ENCODE measurements at places on chromosomes 6 and 20.

GRCh38 chr6:139262519-139263300, 29.1 kb downstream of the TXLNB start:
- ATAC-seq = no peak

DNA sequence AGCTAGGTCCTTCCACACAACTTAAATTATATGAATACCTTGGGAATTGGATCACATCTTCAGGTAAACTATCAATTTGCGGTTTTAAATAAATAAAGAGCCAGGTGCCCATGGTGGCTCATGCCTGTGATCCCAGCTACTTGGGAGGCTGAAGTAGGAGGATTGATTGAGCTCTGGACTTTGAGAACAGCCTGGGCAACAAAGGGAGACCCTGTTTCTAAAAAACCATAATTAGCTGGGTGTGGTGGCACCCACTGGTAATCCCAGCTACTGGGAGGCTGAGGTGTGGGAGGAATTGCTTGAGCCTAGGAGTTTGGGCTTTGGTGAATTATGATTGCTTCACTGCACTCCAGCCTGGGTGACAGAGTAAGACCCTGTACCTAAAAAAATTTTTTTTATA, 3.4 kb downstream of the GMNN start:
- ATAC-seq = no peak

GRCh38 chr6:82679232-82679631, 315.6 kb downstream of the TPBG start:
- no peak for ATAC-seq

GRCh38 chr6:12203001-12203400, 87.2 kb upstream of the EDN1 start:
- ATAC-seq = no peak

- no peak for ATAC-seq
Observed at GRCh38 chr6:163836876-163837690, 422.6 kb downstream of the QKI start.

DNA sequence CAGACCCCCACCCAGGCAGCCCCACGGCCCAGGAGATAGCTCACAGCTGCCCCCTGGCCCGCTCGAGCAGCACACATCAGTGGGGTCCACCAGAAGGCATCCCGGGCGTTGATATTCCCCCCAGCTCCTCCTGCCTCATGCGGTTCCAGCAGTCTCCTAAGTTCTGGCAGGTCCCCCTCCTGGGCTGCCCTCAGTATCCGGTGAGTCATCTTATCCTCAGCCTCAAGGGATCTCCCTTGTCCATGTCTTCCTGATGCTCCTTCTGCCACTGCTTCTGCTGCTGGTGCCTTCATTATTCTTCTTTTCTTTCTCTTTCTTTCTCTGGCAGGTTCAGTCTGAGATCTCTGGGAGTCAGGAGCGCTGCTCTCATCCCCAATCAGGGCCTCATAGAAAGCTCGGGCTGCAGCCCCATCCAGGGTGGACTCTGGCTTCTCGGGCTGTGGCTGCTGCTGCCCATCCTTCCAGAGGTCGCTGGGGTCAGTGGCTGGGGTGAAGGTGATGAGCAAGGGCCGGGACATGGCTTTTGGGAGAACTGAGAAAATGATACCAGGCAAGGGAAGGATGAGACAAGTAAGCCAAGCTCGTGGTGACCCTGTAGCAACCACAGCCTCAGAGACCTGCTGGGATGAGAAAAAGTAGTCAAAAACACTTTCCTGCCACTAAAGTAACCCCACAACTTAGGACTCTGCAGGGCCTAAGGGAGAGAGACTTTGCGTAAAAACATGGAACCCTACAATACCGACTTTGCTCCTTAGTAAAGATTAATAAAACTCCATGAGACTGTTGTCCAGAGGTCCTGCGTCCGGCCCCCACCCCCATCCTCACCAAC, 622 bp downstream of the GPANK1 start:
- ATAC-seq = peak; percentile 41

DNA sequence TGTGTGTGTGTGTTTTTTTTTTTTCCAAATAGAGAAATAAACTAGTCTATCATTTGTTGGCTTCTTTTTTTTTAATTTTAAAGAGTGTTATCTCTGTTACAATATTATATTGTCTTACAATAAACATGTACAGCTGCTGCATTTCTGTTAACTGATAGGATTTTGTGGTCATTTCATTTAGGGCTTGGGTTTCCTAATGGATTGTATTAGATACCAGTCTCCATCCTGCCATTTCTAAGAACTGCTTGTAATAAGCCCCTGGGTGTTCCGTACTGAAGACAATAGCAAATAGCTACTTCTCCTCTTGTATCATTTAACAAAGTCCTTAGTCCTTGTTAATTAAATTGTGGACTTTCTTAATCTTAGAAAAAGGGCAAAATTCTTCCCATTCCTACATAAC, 45.7 kb downstream of the SOBP start:
- no peak for ATAC-seq

GRCh38 chr20:4671015-4671414, 50.7 kb upstream of the PRND start:
- no peak for ATAC-seq

DNA sequence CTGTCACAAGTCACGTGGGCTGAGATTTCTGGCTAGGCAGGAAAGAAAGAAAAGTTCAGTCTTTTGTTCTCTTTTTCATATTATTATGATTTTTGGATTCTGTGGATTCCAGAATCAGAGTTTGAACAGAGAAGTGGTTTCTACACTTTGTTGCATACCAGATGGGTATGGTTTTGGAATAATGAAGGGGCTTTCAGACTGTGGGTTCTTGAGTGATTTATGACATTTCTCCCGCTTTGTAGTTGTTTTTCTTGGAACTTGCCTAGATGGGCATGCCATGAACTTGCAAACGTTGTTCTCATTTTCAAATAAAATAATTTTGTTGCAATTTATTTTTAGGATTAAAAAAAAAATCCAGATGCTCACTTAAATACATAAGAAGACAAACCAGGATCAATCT, 34.4 kb downstream of the CBFA2T2 start:
- ATAC-seq = no peak

- ATAC-seq = no peak
Observed at GRCh38 chr6:34331371-34332050, 61.0 kb downstream of the NUDT3 start.

DNA sequence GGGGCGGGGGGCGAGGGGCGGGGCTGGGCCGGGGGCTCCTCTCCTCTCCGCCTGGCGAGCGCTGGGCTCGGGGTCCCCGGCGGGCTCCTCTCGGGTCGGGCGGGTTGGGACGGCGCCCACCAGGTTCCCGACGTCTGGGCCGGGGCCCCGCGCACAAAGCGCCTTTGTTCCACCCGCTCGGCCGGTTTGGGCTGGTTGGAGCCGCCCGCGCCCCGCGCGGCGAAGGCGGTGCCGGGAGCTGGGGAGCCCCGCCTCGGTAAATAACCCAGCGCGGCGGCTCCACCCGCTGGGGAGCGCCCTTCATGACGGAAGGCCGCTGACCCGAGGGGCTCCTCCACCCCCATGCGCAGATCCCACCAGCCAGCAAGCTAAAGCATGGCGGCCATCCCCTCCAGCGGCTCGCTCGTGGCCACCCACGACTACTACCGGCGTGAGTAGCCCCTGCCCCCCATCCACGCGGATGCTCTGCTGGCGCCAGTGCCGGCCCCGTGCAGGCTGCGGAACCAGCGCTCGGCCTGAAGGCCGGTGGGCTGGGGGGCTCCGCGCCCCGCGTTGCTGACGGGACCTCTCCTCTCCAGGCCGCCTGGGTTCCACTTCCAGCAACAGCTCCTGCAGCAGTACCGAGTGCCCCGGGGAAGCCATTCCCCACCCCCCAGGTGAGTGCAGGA, 503 bp downstream of the PPDPF start:
- peak; percentile 52 for ATAC-seq

DNA sequence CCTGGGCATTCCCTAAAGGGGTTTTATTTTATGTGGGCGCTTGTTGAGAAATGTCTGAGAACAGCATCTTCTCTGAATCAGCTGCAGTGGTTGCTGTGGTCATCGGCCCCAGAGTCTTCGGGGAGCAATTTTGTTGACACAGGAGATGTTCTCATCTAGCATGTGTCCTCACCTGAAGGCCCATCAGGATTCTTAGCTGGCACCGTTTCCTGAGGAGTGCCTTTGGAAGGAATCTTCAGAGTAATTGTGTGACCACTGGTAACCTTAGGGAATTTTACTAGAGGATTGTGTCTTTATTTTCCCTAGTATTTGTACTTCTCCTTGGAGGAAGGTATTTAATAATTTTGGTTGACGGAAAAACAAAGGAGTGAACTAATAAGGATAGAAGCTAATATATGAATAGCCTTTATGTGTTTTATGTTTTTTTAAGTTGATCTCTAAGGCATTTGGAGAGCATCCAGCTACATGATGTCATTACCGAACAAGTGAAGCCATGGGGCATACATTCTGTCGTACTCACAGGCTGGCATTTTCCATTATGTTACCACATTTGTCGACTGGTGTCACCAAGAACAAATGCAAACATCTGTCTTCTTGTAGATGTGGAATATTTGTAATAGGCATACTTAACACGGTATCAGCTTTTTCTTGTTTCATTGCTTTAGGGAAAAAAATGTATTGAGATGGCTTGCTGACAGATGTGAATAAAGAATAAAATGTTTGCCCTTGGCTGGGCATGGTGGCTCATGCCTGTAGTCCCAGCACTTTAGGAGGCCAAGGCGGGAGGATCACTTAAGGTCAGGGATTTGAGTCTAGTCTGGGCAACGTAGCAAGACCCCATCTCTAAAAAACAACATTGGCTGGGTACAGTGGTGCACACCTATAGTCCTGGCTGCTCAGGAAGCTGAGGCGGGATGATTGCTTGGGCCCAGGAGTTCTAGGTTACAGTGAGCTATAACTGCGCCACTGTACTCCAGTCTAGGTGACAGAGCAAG, 41.9 kb downstream of the TULP4 start:
- ATAC-seq = no peak

GRCh38 chr20:51139891-51140290, 117.0 kb upstream of the KCNG1 start:
- no peak for ATAC-seq

DNA sequence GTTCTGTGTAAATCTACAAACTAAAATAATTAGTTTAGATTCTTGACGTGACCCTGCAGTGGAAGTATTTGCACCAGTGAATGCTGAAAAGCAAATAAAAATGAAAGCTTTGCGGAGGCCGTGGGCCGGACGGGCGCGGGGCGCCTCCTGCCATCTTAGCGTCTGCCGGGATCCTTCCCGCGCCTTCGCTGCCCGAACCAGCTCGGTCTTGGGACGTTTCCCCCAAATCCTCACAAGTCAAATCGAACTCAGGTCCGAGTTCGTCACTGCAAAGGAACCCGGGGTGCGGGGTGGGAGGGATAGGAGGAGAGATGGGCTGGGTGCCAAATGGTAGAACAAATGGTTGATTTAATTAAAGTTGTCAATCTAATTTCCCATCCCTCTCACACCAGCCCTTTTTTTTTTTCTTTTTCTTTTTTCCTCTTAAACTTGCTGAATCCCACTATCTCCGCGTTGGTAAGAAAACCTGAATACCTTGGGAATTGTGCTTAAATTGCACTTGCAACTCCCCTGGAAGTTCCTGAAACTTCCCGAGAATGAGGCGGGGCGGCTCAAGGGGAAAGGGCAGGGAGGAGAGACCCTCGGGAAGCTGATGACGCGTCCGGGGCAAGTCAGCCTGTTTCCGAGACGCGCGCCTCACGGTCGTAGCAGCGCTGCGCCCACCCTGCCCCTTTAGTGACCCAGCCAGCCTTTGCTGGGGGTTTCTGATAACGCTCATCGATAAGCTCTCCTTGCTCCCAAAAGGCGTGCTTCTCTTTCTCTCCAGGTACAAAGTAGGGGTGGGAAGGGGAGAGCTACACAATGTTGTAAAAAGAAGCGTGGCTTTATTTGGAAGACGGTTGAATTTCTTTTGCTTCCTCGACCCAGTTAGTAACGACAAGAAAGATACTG, 1.8 kb downstream of the GJA1 start:
- ATAC-seq = peak; percentile 74

DNA sequence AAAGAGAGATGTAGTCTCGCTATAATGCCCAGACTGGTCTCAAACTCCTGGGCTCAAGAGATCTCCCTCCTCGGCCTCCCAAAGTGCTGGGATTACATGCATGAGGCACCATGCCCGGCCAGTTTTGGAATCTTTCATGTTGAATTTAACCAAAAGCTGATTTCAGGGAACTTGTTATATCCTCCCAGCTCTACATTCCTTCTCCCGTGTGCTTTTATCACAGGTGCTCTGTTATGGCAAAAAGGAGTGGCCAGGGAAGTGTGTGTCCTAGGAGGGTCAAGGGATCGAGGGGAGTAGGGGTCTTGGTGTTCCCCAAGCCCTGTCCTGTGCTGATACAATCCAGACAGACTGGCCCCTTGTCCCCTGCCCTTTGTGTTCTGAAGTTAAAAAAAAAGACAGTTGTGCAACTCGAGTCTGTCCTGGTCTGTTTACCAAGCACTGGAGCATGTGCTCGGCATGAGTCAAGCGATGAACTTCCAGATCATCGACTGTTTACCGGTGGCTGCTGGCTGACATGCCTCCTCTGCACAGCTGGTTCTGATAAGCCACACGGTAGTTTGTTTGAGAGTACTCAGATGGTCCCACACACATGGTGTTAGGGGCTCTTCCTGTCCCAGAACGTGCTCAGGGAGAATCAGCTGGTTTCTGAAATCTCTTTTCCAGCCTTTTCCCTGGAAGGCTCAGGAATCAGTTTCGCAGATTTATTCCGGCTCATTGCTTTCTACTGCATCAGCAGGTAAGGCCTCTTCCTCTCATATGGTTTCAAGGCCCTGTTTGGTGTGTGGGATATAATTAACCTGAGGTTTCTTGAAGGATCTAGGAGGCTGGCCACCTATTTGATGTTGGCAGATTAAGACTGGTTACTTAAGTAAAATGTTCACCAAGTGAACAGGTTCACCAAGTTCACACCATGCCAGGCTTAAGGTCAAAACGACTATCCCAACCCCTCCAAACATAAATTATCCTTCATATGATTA, 52.6 kb upstream of the NAA20 start:
- peak; percentile 84 for ATAC-seq

- peak; percentile 97 for ATAC-seq
Observed at GRCh38 chr6:134822920-134823709, 126.8 kb downstream of the ALDH8A1 start.

GRCh38 chr6:138682704-138683527, 90.7 kb upstream of the CCDC28A start:
- ATAC-seq = peak; percentile 65

DNA sequence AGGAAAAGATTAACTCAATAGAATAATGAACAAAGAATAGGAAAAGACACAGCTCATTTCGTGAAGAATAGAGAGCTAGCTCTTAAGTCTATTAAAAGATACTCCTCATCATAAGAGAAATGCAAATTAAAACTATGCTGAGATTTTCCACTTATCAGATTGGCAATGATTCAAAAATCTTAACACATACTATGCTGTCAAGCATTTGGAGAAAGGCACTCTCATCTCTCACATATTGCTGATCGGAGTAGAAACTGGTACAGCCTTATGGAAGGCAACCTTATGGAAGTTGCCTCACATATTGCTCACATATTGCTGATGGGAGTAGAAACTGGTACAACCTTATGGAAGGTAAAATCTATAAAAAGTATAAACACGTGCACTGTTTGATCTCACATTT, 21.4 kb upstream of the PLAGL1 start:
- ATAC-seq = no peak

All from SK-N-SH treated with all-trans-retinoic acid at 6 μM for 48 hours (cell line).